ENCODE measurements at places on chromosomes 5 and 9.

- no peak for DNase-seq
Measured at GRCh38 chr5:41748631-41749030, 121.6 kb downstream of the OXCT1 start.

DNA sequence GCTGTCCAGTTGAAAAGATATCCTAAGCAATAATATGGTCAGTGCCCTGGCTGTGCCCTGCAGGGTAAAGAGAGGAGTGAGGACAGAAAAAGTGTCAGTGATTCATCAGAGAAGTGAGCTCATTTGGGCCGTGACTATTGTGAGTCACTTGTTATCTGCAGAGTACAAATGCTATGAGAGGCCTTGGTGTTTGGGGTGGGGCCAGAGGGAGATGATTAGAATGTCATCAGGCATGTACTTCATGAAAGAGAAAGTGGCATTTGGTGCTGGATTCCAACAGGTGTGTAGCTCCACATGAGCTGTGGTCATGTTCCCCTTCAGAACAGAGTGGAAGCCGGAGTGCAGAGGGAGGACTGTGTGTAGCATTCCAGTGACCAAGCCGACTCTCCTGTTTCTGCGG is 174.1 kb downstream of the KDM4C start:
- DNase-seq, result no peak

DNA sequence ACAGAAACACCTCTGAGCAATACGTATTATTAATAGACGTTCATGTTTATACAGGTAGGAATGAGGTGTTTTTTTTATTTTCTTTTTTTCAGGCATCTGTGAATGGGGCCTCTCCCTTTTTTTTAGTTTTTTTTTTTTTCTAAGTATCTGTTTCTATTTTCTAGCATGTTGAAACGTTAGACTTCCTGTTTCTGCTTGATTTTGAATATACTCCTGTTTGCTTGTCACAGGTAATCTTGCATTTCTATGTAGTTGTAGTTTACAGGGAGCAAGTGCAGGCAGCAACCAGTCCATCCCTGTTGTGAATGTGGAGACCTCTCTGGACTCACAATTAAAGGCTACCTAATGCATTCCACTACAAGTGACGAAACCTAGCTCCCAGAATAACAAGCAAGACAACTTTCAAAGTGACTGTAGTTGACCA is 22.8 kb upstream of the TNFAIP8 start:
- no peak for DNase-seq

DNA sequence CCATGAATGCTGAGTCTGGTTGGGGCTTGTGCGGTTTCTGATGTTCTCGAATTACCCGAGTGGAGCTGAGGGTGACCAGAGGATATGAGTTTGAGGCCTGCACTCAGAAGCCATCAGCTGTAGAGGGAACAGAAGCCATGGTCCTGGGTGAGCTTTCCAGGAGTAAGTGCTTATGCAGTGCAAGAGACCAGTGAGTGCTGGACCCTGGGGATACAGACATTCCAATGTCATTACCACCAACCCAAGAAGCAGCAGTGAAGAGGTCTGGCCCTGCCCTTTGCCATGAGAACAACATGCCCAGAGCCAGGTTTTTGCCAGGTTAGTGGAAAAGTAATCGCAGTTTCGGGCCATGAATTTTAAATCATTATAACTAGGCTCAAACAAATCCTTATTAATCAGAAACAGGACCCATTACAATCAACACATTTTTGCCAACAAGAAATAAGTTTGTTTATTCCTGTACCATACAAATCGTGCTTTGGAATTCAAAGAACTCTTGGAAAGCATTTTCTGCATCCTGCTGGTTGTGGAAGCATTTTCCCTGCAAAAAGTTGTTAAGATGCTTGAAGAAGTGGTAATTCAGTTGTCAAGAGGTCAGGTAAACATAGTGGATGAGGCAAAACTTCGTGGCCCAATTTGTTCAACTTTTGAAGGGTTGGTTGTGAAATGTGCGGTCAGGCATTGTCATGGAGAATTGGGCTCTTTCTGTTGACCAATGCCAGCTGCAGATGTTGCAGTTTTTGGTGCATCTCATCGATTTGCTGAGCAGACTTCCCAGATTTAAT is 154.6 kb downstream of the SYK start:
- no peak for DNase-seq

GRCh38 chr5:31232273-31232888 is 38.9 kb downstream of the CDH6 start:
- peak; percentile 2 for DNase-seq

DNA sequence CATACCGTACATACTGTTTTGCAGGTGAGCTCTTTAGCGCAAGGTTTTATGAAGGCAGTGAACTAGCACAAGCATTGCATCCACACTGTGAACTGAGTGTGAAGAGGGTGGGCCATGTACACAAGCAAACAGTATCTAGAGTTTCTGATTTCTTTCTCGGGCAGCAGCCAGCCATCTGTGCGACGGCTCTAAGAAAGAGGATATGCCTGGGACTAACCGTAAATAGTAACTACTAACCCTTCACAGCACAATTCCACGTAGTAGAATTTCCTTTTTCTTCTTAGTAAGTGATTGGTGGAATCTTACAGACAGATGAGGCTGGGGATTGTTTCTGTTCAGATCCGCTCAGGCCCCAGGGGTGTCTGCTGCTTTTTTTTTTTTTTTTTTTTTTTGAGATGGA is 89.0 kb downstream of the DRD1 start:
- no peak for DNase-seq

GRCh38 chr5:134103998-134104654 is 10.4 kb upstream of the TCF7 start:
- DNase-seq, result no peak

GRCh38 chr5:59335544-59335943 is 558.0 kb downstream of the PDE4D start:
- no peak for DNase-seq

DNA sequence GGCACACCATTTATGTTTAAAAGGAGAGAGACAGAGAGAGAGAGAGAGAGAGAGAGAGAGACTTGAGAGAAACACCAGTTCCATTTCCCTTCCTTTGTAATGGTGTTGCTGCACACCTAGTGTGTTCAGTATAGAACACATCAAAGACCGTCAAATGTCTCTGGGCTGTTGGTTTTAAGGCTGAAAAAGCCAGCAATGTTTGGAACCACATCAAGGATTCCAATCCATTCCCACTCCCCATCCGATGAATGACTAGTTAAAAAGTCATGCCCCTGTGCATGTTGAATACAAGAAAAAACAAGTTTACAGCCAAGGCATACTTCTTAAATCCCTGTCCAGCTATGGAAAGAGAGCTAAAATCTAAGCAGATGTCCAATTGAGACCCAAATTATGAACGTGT is 83.0 kb upstream of the IFNE start:
- no peak for DNase-seq

DNA sequence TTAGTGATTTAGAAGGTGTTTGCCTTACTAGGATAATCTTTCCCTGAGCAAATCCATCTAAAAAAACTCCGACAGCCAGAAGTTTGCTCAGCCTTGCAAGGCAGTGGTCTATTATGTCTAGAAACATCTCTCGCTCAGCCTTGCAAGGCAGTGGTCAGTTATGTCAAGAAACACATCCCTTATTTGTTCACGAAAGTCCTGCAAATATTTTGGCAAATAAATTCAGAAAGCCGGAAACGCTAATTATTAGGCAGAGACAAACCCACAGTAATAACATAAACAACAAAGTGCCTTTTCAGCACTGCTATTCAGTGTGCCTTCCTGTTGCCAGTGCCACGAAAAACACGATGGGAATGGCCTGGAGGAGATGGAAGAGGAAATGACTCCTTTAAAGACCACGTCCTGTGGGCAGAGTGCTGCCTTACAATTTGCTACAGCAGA is 184.5 kb downstream of the GNAQ start:
- DNase-seq, result no peak

GRCh38 chr5:61254969-61255555 is 77.0 kb upstream of the ZSWIM6 start:
- no peak for DNase-seq

GRCh38 chr5:520196-520849 is 3.9 kb downstream of the SLC9A3 start:
- DNase-seq, result no peak

GRCh38 chr5:1732238-1732941 is 67.2 kb downstream of the MRPL36 start:
- DNase-seq, result peak; percentile 1

GRCh38 chr5:36267905-36268304 is 26.2 kb upstream of the NADK2 start:
- DNase-seq, result no peak

GRCh38 chr5:17720071-17720470 is 85.8 kb downstream of the TAF11L14 start:
- DNase-seq, result no peak

- no peak for DNase-seq
Measured at GRCh38 chr9:21831841-21832509, 29.5 kb downstream of the MTAP start.

- DNase-seq, result no peak
Measured at GRCh38 chr9:93134740-93135444, 841 bp upstream of the NINJ1 start.

- no peak for DNase-seq
Measured at GRCh38 chr5:141524604-141525597, 36.0 kb downstream of the PCDHGC5 start.

DNA sequence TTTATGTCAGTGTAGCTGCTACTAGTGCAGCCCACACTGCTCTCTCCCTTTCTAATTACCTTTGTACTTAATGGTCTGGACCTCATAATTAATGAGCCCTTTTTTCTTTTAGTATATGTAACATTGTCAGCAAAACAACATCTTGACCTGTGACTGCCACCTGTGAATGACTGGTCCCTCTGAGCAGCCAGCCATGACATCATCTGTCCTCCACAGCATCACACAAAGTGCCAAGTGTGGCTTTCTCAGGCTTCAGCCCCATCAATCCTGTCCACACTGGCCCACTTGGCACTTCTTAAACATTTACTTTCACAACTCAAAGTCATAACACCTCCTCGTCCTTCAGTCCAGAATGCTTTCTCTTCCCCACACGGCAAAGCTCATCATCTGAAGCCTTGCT is 104.7 kb downstream of the GPR21 start:
- DNase-seq, result no peak

DNA sequence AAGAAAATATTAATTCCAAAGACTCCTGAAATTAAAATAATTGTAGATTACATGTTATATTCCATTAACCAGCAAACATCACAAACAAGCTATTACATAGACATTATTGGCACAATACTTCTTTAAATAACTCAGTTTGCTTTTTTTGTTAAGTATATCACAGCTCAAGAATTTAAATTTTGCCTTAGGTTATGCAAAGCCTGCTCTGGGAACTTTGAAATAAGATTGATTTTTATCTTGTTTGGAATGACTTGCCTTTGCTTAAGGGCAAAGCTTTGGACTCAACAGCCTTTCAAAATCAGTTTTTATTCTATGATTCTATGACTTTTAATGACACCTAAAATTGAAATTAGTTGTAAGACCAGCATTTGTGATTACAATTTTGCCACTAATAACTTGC is 78.2 kb downstream of the ALDH7A1 start:
- DNase-seq, result no peak

Measured in GM12891 (cell line).